ENCODE measurements at places on chromosomes 7 and 10.

- no peak overlapping the region for H3K4me3 ChIP-seq
- no peak overlapping the region for H3K27ac ChIP-seq
- no peaks in the 10 kb centered on the region for H3K4me1 ChIP-seq
- no peak for DNase-seq
These were observed 45.2 kb downstream of the WIPF3 start for GRCh38 chr7:29851487-29851886.

GRCh38 chr10:33734393-33735155, 400.1 kb upstream of the NRP1 start:
- no peak overlapping the region for H3K4me3 ChIP-seq
- H3K27me3 ChIP-seq: peaks cover 4% of the 10 kb centered on the region
- DNase-seq: no peak
- H3K27ac ChIP-seq: no peak overlapping the region

- no peak overlapping the region for H3K4me3 ChIP-seq
- peaks cover 24% of the 10 kb centered on the region for H3K27me3 ChIP-seq
- no peak for DNase-seq
- no peaks in the 10 kb centered on the region for H3K4me1 ChIP-seq
These were observed 192.3 kb upstream of the PITRM1 start for GRCh38 chr10:3364768-3365480.

DNA sequence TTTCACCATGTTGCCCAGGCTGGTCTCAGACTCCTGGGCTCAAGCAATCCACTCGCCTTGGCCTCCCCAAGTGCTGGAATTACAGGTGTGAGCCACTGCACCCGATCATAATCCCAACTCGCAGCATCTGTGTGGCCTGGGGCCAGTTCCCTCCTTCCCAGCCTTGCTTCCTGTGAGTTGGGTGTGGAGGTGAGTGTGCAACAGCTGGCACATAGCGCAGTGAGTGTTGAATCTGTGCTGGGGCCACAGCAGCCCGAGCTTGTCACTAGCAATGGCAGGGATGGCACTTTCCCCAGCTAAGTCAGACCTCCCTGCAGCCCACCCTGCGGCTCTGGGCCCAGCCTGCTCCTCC, 12.2 kb downstream of the TMEM184A start:
- no peak overlapping the region for H3K4me3 ChIP-seq
- H3K27ac ChIP-seq: peak overlapping the region; percentile 70
- H3K27me3 ChIP-seq: no peaks in the 10 kb centered on the region
- no peak for DNase-seq

GRCh38 chr10:45655219-45655618, 17.4 kb downstream of the ZFAND4 start:
- no peak for DNase-seq
- peaks cover 21% of the 10 kb centered on the region for H3K36me3 ChIP-seq
- no peaks in the 10 kb centered on the region for H3K27me3 ChIP-seq
- peaks cover 24% of the 10 kb centered on the region for H3K4me1 ChIP-seq

DNA sequence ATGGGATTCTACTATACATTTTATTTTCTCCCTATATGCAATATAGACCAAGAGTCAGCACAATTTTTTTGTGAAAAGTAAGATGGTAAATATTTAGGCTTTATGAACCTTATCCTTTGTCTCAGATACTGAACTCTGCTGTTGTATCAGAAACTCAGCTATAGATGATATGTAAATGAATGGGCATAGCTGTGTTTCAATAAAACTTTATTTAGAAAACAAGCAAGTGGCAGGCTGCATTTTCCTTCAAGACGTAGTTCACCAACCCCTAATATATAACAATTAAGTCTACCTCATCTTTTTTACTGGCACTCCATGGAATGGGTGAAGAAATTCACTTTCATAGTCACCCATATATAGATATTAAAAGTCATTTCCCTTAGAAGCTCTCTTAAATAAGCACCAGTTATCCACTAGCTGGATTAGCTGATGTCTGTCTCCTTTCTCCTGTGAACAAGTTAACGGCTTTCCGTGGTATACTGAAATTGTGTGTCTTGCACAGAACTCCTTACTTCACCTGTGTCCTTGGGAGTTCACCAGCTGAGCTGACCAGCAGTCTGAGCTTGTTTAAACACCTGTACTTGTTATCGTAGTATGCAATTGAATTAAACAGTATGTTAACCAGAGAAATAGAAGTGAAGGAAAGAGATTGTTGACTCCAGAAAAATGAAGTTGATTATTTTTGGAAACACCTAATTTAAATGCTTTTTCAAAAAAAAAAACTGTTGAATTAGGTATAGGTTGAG, 770.6 kb downstream of the KCNMA1 start:
- no peaks in the 10 kb centered on the region for H3K4me1 ChIP-seq
- no peaks in the 10 kb centered on the region for H3K36me3 ChIP-seq
- no peaks in the 10 kb centered on the region for H3K27me3 ChIP-seq
- DNase-seq: no peak
- H3K27ac ChIP-seq: no peak overlapping the region
